GM19239 (cell line): ENCODE measurements at places on chromosomes 16 and 17.

DNA sequence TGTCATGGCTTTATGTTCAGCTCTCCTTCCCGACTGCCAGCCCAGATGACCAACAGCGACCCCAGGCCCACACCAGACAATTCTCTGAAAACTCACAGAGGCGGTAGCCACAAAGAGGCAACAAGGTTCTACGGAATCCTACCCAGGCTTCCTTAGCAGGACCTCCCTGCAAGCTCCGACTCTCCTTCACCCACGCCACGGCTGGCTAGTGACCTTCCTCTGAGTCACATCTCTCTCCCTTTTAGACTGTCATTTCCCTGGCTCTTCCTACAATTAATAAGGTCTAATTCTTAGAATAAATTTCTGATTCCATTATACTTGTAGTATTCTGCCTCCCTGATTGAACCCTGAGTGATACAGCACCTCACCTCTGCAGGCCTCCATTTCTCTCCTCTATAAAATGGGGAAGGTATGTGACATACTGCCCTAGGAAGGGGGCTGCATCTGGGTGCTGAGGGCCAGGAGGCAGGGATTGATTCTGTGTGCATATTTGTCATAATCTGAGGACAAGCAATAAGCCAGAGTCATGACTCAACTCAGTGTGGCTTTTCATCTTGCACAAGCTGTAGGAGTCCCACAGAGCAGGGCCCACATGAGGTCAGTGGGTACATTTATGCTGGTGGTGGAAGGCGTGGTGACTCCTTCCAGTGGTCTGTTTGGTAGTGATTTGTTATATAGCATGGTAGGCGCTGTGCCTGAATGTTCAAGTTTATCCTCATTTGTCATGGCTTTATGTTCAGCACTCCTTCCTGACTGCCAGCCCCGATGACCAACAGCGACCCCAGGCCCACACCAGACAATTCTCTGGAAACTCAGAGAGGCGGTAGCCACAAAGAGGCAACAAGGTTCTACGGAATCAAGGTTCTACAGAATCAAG, 46.2 kb downstream of the SMPD3 start:
- no peak for DNase-seq

DNA sequence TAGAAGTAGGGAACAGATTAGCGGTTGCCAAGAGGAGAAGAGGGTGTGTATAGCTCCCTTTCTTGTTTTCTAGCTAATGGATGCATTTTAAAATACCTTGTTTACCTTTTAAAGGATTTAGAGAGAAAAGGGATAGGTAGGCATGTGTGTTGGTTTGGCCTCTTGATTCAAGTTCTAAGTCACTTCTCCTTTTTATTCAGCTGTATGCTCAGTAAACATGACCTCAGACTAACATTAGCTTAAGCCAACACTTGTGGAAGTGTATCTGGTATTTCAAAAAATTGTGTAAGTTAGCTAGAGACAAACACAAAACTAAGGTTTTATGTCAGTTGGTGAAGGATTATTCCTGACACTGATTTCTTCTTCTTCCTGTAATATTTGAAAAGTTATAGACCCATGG, 204.1 kb upstream of the NOG start:
- no peak for DNase-seq

DNA sequence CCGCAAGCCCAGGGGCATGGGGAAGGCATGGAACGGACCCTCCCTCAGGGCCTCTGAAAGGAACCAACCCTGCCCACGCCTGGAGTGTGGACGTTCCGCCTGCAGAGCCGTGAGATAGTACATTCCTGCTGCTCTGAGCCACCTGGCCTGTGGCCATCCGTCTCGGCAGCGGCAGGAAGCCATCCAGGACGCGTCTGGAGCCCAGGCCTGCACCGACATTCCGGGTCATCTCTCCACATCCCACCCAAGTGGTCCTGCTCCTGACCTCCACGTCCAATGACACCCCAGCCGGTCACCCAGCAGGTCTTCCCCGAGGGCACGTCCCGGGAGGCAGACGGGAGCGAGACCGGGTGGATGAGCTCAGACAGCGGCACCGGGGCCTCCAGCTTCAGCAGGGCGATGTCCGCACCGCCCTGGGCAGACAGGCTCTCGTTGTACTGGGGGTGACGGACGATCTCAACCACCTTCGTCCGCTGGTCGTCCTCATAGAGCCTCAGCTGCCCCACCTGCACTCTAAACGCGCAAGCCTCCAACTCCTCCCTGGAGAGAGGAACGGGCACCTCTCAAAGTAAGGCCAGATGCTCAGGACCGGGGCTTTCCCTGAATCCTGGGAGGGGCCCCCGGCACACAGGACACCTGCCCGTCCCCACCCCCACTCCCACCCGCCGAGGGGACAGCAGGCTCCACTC, 21.3 kb upstream of the UBE2I start:
- DNase-seq = no peak

- peak; percentile 63 for DNase-seq
Measured at GRCh38 chr16:73057291-73058210, 9.6 kb upstream of the ZFHX3 start.

- DNase-seq = no peak
Measured at GRCh38 chr17:72372185-72372584, 251.4 kb downstream of the SOX9 start.

DNA sequence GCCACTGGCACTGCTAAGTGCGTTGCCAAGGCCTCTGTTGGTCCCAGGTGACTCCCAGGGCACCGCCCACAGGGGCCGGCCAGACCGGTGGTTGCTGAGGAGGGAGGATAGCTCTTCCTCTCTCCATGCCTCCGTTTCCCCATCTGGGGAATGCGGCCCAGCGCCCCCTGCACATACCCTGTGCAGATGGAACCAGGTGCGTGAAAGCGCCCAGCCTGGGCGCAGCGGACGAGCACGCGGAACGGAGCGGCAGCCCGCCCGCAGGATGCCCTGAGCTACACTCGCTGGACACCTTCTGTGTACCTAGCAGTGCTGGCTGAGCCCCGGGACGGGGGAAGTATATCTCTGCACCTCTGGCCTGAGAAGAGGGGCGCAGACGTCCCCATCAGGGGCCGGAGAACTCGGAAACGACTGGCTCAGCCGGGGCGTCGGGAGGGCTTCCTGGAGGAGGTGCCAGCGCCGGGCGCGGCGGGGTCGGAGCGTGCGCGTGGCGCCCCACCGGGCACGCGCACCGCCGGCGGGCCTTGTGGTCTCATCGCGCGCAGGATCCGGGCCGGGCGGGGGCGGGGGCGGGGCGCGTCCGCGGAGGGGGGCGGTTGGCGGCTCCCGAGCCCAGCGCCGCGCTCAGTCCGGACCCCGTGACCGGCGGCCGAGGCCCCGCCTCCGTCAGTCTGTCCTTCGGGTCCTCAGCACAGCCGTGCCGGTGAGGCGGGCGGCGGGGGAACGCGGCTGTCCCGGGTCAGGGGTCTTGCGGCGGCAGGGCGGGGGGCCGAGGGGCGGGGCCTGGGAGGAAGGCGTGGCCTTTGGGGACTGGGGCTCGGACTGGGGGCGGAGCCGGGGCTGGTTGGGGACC, at the start of the genes CCDC78 and HAGHL:
Gene CCDC78 (minus strand): TSS at position 6 of the 853 bp plus-strand sequence. CDS start 76 bp downstream, outside the sequence.
Gene HAGHL (plus strand): TSS at position 669 of the 853 bp plus-strand sequence. CDS start 404 bp downstream, outside the sequence.
- peak; percentile 90 for DNase-seq

DNA sequence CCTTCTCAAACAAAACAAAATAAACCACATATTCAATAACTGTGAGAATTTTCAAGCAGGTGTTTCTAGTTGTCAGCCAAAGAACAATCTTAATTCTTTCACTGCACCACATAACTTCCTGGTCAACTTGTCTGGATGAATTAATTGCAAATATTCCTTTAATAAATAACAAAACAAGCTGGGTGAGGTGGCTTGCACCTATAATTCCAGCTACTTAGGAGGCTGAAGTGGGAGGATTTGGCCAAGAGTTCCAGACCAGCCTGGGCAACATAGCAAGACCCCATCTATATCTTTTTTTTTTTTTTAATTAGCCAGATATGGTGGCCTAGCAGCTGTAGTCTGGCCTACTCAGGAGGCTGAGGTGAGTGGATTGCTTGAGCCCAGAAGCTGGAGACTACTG, 17.0 kb upstream of the PPM1D start:
- DNase-seq = no peak

DNA sequence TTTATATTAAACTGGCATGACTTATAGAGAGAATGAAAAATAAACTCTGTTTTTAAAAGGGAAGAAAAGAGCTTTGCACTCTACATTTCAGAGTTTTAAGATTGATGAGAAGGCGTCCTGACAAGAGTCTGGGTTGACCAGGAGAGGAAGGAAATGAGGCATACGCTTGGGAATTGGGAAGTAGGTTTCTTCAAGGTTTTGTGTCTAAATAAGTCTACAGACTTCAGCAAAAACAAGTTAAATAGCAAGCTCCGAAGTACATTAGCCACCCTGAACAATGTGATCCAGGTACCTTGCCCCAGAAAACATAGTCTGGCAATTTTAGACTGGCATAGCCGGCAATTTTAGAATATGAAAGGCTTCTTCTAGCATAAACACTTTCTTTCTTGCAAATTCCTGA, 28.5 kb upstream of the CCDC182 start:
- no peak for DNase-seq

GRCh38 chr16:49494891-49495566, 121.4 kb downstream of the C16orf78 start:
- no peak for DNase-seq

- no peak for DNase-seq
Measured at GRCh38 chr16:11916524-11917285, 949 bp upstream of the GSPT1 start.

- no peak for DNase-seq
Measured at GRCh38 chr17:2796164-2797125, at the start of gene RAP1GAP2. TSS of gene RAP1GAP2 (plus strand) at chr17:2796438. CDS start at chr17:2796528, 90 bp downstream.

GRCh38 chr17:20284570-20285295, 182.6 kb downstream of the LGALS9B start:
- no peak for DNase-seq

DNA sequence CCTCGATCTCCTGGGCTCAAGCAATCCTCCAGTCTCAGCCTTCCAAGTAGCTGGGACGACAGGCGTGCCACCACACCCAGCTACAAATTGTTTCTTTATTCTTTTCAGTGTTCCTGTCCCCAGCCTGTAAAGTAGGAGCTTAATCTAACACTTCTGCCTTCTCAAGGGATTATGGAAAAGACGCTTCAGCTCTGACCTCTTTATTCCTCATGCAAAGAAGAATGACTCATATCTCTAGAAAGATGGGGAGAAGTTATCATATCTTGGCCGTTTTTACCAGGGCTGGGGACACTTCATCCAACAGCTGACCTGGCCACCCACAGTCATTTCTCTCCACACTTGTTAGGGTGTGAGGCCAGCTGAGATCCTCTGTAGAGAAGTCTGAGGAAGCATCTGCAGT, 172.6 kb downstream of the HAPSTR1 start:
- no peak for DNase-seq

- no peak for DNase-seq
Measured at GRCh38 chr16:62298600-62298999, 262.4 kb upstream of the CDH8 start.

GRCh38 chr17:925817-926216, 53.8 kb downstream of the NXN start:
- no peak for DNase-seq

- DNase-seq = peak; percentile 13
Measured at GRCh38 chr17:62966426-62967204, 580 bp downstream of the TANC2 start.

DNA sequence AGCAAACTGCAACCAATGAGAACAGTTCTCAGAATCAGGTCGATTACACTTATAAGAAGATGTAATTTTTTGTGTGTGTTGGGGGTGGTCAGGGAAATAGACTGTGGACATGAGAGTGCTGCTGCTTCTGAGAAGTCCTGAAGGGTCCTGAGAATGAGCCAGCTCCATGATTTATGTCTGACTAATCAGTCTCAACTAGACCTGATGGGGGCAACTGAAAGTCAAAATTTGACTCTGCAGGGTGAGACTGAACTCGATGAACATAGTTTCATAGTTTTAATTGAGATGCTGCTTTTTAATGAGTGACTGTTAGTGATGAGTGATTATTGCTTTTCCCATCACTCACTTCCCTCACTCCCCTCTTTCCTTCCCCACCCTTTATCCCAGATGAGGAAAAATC, 37.3 kb downstream of the SMARCE1 start:
- no peak for DNase-seq

GRCh38 chr16:17312094-17312710, 158.6 kb downstream of the XYLT1 start:
- DNase-seq = no peak

- peak; percentile 49 for DNase-seq
Measured at GRCh38 chr17:79997011-79997660, 38.5 kb downstream of the TBC1D16 start.

- DNase-seq = no peak
Measured at GRCh38 chr16:66511602-66512271, 38.2 kb downstream of the TK2 start.

DNA sequence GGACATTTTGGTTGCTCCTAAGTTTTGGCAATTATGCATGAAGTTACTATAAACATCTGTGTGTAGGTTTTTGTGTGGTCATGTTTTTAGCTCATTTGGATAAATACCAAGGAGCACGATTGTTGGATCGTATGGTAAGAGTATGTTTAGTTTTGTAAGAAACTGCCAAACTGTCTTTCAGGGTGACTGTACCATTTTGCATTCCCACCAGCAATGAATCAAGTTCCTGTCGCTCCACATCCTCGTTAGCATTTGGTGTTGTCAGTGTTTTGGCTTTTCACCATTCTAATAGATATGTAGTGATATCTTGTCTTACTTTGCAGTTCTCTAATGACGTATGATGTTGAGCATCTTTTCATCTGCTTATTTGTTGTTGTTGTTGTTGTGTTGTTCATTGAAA, 20.2 kb downstream of the TENT4B start:
- DNase-seq = no peak

- no peak for DNase-seq
Measured at GRCh38 chr17:45357364-45357997, 40.7 kb upstream of the MAP3K14 start.

GRCh38 chr16:88880226-88881006, 14.0 kb upstream of the PABPN1L start:
- no peak for DNase-seq

- no peak for DNase-seq
Measured at GRCh38 chr16:47047524-47048203, 74.2 kb upstream of the DNAJA2 start.

DNA sequence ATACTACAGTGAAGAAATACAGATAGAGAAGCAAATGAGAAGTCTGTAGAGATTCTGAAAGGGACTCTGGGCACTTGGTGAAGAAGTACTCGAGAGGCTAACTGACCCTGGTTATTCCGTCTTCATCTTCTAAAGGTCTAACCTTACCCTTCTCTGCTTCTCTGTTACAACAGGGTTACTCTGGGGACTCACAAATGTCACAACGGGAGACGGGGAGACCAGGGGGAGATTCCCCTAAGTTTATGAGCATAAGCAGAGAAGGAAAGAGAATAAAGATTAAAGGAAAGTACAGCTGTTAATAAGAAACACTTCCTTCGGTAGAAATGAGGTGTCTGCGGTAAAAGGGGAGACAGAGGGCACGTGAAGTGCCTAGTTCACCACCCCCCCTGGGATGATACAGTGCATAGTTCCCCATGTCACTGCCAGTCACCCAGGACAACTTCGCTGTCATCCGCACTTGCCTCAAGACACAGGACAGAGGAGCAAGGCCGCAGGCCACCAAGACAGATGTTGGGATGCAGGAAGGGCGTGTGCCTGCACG, 75.2 kb upstream of the TRAP1 start:
- DNase-seq = no peak
